ENCODE measurements at places on chromosomes 6 and 20. TPM values are rescaled to one million over a fixed set of nuclear protein-coding genes. Genes with fewer than 3 reads are reported as not detected.

DNA sequence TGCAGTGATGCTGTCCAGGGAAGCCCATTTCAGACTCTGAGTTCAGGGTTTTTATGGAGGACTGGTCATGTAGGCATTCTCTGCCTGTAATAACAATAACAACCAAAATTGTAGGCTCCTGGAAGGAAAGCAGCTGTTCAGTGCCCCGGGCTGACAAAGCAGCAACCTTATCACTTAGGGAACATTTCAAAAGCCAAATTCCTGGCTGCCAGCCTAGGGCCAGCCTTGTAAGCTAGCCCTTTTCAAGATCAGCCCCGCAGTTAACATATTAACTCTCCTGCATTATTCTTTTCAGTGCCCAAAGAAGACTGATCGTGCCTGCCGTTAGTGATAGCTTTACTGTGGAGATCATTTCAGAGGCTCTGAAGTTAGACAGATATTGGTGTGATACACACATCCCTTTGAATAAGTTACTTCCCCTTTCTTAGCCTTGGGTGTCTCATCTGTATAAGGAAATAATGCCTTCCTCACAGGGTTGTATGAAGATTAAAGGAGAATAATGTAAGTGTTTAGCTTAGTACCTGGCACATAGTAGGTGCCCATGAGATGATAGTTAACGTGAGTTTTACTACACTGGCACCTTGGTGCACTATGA is 44.1 kb downstream of the CTNNBL1 start:
- no peak for DNase-seq

- DNase-seq: no peak
These were observed 19.5 kb downstream of the LRRN4 start for GRCh38 chr20:6034134-6034969.

The LPA gene
- total RNA-seq: not detected

GRCh38 chr20:45987108-45987780 is 15.2 kb upstream of the ZNF335 start:
- DNase-seq: peak; percentile 90

- DNase-seq: peak; percentile 60
These were observed 1.1 kb upstream of the SYTL3 start for GRCh38 chr6:158648682-158649131.

The GRIK2 gene
- not detected for total RNA-seq

- no peak for DNase-seq
These were observed 35.6 kb upstream of the SLCO4A1 start for GRCh38 chr20:62606551-62607201.

GRCh38 chr20:51012357-51012756 is 10.6 kb downstream of the KCNG1 start:
- no peak for DNase-seq

The CNKSR3 gene
- total RNA-seq: 0.34 TPM

The RFX6 gene
- not detected for total RNA-seq

The OR2J1 gene
- total RNA-seq: not detected

GRCh38 chr6:124964764-124965105 is 2.5 kb downstream of the RNF217 start:
- DNase-seq: no peak

GRCh38 chr6:21915707-21916260 is 322.2 kb downstream of the SOX4 start:
- DNase-seq: peak; percentile 22

DNA sequence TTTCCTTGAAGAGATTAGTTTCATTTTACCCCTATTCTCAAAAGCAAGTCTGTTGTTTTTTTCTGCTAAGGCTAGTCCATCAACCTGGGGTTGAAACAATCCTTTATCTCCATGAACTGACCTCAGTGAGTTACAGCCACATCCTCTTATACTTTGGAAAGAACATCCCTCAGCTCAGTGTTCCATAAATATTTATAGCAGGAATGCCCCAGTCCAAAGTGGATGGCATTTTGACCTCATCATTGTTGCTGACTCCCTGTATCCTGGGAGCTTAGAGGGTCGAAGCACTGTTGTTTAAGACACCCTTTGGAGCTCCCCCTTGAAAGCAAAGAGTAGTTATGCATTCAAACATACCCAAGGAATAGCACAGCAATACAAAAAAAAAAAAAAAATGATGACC is 16.2 kb upstream of the CDYL start:
- no peak for DNase-seq

DNA sequence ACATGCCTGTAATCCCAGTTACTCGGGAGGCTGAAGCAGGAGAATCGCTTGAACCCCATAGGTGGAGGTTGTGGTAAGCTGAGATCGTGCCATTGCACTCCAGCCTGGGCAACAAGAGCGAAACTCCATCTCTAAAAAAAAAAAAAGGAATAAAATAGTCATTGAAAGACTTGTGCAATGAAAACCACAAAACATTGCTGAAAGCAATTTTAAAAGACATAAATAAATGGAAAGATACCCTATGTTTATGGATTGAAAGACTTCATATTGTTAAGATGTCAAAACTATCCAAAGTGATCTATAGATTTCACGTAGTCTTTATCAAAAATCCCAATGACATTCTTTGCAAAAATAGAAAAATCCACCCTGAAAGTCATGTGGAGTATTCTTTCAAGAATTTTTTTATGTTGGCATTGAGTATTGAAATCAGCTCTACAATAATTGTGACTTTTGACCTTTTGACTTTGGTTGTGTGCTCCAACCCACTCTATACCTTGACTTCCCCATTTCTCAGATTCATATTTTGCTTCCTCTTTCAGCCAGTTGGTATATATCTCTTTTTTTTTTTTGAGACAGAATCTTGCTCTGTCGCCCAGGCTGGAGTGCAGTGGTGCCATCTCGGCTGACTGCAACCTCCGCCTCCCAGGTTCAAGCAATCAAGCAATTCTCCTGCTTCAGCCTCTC is 45.5 kb upstream of the SLC23A2 start:
- no peak for DNase-seq

The NR2E1 gene
- total RNA-seq: not detected

DNA sequence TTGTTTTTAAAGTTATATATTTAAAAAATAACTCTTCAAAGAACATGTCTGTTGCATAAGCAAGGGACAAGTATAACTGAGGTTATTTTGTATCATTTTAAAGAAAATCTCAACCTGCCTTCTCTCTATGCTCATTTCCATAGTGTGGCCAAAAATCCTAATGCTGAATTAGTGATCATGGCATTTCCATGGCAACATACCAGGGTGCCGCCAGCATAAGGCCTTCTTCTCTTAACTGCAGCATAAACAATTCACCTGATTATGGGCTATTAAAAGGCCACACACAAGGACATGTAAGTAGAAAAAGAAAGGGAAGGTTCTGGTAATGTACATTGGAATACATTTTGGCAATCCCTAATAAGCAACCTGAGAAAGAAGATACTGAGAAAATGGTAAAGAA is 95.1 kb upstream of the RNF217 start:
- no peak for DNase-seq

- DNase-seq: no peak
These were observed 76.8 kb downstream of the MAP3K4 start for GRCh38 chr6:161068321-161068741.

DNA sequence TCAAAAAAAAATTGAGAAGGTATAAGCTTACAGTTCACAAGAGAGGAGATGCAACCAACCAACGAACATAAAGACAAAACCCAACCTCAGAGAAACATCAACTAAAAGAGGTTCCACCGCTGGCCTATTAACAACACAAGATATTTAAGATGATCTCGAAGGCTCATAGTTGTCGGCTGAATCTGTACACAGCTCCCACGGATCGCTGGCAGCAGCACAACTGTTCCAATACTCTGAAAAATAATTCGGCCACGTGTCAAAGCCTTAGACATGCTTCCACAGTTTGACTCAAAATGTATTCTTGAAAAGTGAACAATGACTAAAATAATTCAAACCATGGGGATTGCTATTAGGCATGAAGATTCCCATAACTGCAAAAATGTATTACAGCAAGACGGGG is 13.7 kb downstream of the EXOC2 start:
- DNase-seq: no peak

GRCh38 chr6:12381587-12381986 is 91.4 kb downstream of the EDN1 start:
- DNase-seq: no peak

DNA sequence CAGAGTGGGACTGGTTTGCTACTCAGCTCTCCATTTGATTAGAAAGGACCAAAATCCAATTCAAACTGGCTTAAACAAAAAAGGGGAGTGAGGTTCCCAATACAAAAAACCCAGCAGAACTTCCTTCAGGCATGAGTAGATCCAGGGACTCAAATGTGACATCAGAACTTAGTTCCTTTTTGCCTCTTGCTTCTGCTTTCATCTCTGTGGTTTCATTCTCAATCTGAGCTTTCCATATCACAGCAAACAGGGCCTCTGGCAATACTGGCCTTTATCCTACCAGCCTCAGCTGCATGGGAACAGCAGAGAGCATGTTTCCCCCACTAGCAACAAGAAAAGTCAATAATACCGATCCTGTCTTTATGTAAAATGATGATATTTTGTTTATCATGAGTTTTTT is 28.6 kb upstream of the PRELID3B start:
- no peak for DNase-seq

The PBOV1 gene
- total RNA-seq: not detected

The BPIFB1 gene
- total RNA-seq: not detected

The HLA-DOB gene
- total RNA-seq: 1.6 TPM

The PNPLA1 gene
- total RNA-seq: not detected

DNA sequence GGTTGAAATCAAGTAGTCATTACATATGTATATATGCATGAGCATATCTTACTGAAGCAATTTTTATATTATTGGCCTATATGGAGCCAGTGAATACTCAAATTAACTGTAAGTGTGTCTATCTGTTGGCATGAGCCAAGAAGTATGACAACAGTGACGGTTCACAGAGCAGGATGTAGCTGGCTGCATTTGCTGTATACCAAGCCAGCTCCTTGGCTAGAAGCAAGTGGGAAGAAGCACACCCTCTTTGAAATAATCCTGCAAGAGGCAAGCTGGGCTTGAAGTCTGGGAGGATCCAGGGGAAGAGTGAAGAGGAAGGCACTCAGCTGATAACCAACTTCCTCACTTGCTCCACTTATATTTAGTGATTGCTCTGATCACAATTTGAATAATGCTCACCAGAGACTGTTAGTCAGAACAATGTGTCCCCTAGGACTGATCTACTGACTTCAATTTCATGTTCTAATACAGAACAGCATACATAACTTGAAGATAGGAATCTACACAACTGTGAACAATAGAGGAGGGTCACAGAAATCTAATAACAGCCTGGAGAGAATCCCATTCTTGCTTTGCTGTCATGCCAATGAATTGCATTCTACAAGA is 497.3 kb downstream of the PRKN start:
- no peak for DNase-seq

The PTCHD4 gene
- not detected for total RNA-seq

The GGTLC1 gene
- total RNA-seq: not detected

DNA sequence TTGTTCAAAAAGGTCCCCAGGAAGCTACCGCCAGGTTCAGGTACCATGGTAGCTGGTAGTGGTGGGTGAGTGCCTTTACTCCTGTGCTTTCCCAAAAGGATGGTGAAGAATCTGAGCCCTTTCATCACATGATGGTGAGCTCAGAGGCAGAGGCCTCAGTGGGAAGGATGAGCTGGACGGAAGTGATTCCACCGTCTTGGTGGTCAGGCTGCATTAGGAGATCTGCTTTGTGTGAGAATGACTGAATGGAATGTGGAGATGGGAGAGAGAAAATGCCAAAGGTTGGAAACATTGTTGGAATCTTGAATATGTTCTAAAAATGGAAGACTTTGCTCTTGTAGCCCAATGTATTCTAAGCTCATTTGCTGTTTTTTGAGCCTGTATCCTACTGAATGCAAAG is 108.1 kb upstream of the SCP2D1 start:
- no peak for DNase-seq

DNA sequence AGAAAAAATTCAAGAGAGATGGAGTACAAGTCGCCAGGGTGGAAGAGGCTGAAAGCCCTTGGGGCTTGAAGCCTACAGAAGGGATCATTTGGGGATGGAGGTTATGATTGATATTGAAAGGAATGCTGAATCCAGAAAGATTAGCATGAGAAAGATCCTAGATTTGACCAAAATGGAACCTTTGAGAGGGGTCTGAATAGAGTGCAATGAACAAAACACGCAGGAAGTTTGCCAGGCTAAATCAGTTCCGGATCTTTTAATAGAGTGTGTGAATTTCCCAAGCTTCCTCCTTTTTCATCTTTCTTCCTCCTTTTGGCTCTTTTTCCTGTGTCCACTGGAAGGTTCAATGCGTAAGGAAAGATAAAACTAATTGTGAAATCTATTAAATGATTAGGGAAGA is 15.3 kb downstream of the IPCEF1 start:
- DNase-seq: no peak

GRCh38 chr6:140602431-140603248 is 1228.2 kb upstream of the CITED2 start:
- DNase-seq: no peak

The SGK2 gene
- total RNA-seq: 0.27 TPM

DNA sequence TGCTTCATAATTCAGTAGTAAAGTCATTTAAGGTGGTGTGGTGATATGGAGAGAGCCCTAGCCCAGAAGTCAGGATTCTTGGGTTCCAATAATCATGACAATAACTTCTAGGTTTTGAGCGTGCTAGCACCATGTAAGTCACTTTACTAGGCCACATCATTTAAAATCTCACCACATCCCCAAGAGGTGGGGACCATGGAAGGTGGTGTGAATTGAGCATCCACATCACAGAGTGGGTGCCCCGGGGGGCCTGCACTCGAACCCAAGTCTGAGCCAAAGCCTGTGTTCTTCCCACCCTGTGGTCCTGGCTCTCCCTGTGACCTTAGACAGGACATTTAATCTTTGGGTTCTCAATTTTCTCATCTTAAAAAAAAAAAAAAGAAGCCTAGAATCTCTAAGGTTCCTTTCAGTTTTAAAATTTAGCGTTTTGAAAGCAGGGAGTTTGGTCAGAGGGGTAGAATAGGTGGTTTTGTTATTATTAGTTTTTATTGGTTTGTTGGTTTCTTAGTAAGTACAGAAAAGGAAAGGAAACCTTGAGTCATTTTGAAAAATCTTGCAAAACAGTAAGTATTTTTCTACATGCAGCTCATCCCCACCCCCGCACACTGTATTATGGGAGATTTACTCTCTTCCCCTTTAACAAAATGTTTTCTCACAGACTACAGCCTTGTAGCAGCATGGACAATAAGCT is 26.4 kb downstream of the ARMC2 start:
- DNase-seq: peak; percentile 79

The IL17F gene
- 155 TPM for total RNA-seq

DNA sequence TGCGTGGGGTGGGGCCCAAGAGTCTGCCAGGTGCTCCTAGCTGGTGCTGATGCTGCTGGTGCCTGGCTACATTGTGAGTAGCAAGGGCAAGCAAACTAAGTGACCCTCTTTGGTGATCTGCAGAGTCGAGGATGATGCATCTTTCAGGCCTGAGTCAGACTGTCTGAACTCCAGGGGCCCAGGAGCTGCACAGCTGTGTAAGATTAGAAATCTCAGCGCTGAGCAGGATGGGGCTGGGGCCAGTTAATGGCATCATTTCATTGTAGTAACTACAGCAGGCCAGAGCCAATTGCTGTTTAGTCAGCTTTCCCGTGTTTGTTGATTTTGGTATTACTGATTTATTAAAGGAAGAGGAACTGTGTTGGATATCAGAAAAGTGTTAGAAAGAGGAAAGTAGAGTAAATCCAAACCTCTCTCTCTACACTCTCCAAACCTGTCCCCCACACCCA is 365.2 kb downstream of the PAX1 start:
- no peak for DNase-seq

The OPN5 gene
- total RNA-seq: not detected

The TREM1 gene
- total RNA-seq: 0.86 TPM

- DNase-seq: no peak
These were observed 10.3 kb downstream of the MKKS start for GRCh38 chr20:10423735-10424134.

- no peak for DNase-seq
These were observed 1.6 kb upstream of the HS3ST5 start for GRCh38 chr6:114344246-114344970.

GRCh38 chr6:56145616-56146015 is 101.8 kb downstream of the COL21A1 start:
- no peak for DNase-seq

All from activated CD4-positive, alpha-beta T cell treated with anti-CD3 and anti-CD28 coated beads for 36 hours (primary cell).